ENCODE measurements at places on chromosomes 5 and 9.

DNA sequence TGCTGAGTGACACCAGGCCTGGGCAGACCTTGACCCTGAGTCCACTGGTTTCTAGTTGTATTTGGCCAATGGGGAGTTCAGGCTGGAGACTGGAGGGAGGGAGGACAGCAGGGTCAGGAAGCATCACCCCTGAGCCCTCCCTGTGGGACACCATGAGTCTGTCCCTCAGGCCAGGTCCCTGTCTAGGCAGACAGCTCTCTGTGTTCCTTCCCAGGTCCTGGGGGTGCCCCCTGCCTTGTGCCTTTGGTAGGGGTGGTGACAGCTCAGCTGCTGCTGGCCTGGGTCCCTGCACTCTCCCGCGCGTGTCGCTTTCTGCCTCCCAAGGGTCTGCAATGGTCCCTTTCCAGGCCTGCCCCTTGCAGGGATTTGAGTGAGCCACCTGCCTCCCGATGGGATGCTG, 125.5 kb downstream of the OLFM1 start:
- no peak for DNase-seq

- DNase-seq = no peak
These were observed 1136.3 kb upstream of the ACO1 start for GRCh38 chr9:31248156-31248555.

- peak; percentile 43 for DNase-seq
These were observed 1.0 kb downstream of the ANKH start for GRCh38 chr5:14870337-14871213.

DNA sequence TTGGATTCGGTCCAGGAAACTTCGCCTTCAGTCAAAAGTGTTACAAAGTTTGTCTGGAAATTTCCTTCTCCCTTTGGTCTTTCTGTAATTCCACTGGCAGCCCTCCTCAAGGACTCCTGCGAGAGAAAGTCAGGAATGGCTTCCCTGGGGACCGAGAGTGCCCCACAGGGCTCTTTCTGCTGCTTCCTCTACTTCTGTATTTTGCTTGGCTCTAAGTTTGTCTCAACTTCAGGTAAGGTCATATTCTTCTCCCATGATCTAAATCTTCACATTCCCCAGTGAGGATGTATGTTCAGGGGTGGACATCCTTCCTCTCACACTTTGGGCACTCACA, 10.3 kb upstream of the RIOK2 start:
- no peak for DNase-seq

DNA sequence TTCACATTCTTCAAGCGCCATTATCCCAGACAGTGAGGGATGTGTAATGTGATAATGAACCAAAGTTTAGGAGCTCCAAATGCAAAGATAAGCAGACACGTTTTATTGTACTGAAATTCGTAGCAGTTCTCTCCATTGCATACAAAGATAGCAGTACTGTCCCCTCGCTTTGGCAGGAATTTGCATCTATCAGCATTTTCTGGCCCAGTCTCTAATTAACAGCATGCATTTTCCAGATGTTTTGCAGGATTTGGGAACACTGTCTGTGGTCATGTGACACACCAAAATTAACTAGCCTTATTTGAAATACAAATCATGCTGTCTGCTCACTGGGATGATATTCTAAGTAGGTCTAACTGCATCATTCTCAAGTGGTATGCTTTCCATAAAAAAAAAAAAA, 235.9 kb upstream of the TRPM3 start:
- DNase-seq = no peak

- DNase-seq = no peak
These were observed 40.6 kb upstream of the N4BP3 start for GRCh38 chr5:178072749-178073148.

DNA sequence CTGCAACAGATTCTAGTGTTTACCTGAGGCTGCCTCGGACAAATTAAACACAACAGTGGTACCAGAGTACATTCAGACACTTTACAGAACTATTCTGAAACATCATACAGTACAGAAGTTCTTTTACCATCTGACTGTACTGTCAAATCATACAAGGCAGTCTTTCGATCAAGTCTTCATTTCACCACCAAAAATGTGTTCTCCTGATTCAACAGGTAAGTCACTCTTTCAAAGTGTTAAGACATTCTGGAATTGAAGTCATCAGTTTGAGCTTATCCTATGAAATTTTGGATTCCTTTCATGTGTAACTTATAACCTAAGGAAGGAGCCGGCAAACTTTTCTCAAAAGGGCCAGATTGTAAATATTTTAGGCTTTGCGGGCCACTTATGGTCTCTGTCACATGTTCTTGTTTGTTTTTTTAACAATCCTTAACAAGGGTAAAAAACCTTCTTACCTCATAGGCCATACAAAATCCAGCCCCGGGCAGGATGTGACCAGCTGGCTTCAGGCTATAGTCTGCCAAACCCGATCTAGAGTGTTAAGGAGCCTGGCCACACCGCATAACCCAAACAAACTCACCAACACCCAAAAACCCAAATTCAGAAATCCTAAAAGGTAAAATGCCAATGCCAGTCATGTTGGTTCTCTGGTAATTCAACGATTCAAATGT, 151.6 kb downstream of the DENND1A start:
- no peak for DNase-seq

GRCh38 chr5:124725040-124725434, 21.4 kb downstream of the ZNF608 start:
- no peak for DNase-seq

- DNase-seq = no peak
These were observed at the start of gene DMRTA1 for GRCh38 chr9:22446589-22446949. TSS of gene DMRTA1 (plus strand) at chr9:22446824. CDS start at chr9:22447066, 242 bp downstream.

GRCh38 chr5:54700986-54701578, 183.5 kb downstream of the SNX18 start:
- no peak for DNase-seq

DNA sequence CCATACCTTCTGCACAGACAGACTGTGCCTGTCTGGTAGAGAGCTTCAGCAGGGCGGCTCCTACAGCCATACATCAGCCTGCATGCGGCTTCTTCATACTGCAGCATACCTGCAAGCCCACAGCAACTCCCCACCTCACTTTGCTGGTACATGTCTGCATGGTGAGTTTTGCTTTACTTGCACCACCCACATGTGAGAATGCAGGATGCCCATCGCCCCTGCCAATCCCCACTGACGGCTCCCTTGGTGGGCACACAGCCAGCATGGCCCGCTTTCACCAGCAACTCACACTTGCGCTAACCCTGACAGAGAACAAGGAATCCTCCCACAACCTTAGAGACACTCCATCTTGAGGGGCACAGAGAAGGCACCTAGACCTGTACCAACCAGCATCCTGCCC, 114.9 kb downstream of the DTWD2 start:
- DNase-seq = no peak

- peak; percentile 57 for DNase-seq
These were observed 51.4 kb downstream of the PFDN1 start for GRCh38 chr5:140251527-140251973.

DNA sequence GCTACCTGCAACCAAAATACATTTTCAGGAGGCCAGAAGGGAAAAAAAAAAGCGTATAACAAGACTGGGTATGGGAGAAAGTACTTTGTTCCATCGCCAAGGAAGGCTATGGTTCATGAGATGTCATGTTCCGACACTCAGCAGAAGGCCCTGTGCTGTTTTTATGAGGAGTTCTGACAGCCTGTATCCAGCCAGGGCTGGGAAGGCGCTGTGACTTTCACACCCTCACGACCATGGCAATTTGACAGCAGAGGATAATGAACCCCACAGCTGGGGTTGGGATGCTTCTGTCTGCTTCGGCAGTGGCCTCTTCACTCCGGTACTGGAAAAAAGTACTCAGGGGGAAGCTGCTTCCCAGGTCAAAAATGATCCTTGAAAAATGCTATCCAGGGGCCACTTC, 154.4 kb downstream of the PRELID2 start:
- no peak for DNase-seq

- no peak for DNase-seq
These were observed 22.0 kb upstream of the MAP1B start for GRCh38 chr5:72085319-72085718.

DNA sequence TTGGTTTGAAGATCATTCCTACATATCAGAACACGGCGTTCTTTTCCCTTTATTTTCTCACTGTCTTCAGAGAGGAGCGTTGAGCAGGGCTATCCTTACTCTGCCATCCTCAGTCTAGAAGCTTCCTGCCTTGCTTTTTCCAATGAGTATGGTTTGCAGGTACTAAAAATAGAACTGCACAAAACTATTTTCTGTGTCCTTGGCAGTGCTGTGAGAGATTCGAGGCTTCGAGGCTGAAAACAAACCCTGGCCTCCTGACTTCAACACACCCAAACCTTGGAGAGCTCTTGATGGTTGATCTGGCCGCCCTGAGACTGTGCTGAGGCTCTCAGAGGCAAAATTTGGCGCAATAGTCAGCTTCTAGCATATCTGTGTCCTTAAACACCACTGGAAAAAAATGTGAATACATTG, 78.9 kb downstream of the GOLPH3 start:
- DNase-seq = no peak

- DNase-seq = no peak
These were observed 281.8 kb downstream of the MTRR start for GRCh38 chr5:8150791-8151190.

GRCh38 chr5:179805070-179805528, 1.6 kb downstream of the MGAT4B start:
- DNase-seq = no peak

DNA sequence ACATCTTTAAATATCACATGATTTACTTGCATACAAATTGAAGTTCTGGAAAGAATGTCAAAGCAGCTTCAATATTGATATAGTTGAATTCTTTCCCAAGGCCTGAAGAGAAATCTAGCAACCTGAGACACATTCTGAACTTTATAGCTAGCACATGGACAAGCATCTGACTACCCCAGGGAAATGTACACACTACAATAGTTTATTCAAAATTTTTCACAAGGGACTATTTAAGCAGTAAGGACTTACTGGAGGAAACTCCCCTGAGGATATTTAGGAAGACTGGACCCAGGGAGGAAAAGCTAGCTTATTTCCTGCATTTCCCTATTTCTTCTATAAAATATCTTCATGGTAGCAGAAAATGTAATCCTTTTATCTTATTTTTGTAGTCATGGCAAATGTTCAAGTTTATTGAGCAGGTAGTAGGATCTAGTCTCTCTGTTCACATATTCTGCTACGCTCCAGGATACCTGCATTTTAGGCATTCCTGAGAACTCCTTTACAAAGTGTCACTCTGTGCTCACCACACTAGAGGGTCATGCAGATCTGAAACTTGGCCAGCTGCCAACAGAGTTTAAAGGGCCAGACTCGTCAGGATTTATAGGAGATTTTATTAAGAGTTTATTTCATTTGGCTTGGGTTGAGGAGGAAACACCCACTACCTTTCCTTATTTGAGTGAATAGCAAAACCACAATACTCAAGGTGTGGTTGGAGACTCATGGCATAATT, 348.4 kb upstream of the FTMT start:
- DNase-seq = no peak

- DNase-seq = no peak
These were observed 1.5 kb upstream of the MRPS30 start for GRCh38 chr5:44807269-44807668.

DNA sequence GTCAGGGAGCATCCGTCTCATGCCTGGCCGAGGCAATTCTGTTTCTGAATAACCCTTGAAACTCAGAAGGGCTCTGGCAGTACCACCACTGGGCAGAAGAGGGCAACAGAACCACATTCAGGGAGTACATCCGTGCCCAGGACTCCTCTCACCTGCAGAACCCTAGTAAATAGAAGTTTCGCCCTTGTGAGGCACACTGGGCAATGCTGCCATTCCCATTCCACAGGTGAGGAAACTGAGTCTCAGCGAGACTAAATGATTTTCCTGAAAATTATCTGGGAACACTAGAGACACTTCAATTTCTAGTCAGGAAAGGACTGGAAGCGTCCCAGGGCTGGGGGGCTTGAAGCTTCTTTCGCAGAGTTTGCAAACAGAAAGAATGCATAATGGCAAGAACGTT, 74.7 kb downstream of the FGF1 start:
- DNase-seq = peak; percentile 43

DNA sequence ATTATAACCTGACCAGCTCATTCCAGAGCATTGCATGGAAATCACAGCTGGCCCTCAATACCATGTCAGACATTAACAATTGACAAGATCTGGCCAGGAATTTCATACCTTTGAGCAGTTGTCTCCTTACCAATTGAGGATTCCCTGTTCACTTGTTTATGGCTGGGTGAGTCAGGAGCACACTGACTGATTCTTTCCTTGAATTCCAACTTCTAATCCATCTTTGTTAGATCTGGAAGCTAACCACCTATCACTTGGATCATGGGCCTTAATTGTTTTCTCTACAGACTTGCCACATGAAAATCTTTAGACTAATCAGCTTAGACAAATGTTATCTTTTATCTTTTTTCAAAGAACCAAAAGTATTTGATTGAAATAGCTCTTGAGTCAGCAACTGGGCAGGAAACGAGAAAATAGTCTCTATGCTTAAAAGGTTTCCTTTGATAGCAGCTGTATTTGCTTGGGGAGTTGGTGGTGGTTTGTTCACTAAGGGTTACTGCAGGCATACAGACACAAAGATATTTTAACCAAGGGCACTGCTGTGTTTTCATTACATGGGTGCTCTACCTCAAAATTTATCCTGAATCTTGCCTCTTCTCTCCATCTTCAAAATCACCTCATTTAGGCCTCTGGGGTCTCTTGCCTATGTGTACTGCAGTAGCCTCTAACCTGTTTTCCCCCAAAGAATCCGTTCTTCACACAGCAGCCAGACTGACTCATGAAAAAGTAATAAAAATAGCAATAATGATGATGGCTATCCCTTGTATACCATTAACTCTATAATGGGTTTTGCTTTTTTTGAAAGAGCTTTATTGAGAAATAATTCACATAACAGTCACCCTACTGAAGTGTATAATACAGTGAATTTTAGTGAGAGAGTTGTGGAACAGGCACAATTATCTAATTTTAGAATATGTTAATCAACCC, 197.0 kb upstream of the NMUR2 start:
- no peak for DNase-seq

- no peak for DNase-seq
These were observed 60.2 kb downstream of the SPOCK1 start for GRCh38 chr5:137438932-137439331.

- no peak for DNase-seq
These were observed 150.3 kb downstream of the RASEF start for GRCh38 chr9:82912645-82913044.
